ENCODE measurements at places on chromosomes 2 and 18. TPM values are rescaled to one million over a fixed set of nuclear protein-coding genes. Genes with fewer than 3 reads are reported as not detected.

DNA sequence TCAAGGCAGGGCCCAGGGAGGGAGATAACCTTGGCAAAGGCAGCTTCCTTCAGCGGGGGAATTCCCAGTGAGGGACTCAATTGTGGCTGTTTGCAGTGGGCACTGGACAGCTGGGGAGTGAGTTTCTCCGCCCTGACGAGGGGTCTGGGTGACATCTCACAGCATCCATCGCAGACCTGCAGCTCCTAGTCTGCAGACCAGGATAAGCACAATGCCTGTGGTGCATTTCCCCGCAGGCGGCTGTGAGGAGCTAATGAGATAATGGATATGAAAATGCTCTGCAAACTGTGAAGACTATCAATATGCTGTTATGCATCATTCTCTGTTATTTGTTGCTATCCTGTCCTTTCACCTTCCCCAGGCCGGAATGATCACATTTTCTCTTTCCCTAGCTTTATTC, 30.0 kb upstream of the CYP1B1 start:
- peaks cover 19% of the 10 kb centered on the region for H3K4me1 ChIP-seq
- no peaks in the 10 kb centered on the region for H3K36me3 ChIP-seq
- H3K27ac ChIP-seq: no peak overlapping the region
- no peak overlapping the region for H3K4me3 ChIP-seq
- DNase-seq: no peak

DNA sequence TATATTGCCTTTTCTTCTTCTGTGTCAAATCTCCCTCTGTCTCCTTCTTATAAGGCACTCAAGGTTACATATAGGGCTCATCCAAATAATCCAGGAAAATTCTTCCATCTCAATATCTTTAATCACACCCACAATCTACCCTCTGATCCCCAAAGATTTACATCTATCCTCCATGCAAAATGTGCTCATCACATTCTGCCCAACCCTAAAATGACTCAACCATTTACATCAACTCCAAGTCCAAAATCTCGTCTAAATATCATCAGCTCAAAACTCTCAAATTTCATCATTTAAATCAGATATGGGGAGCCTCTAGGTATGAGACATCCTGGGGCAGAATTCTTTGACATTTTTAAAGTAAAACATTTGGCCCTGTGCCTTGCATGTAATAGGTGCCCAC, 1349.8 kb downstream of the SUCLG1 start:
- no peaks in the 10 kb centered on the region for H3K36me3 ChIP-seq
- no peak overlapping the region for H3K27ac ChIP-seq
- H3K27me3 ChIP-seq: no peaks in the 10 kb centered on the region
- no peak for DNase-seq

- peaks cover 31% of the 10 kb centered on the region for H3K4me1 ChIP-seq
- H3K27ac ChIP-seq: no peak overlapping the region
- H3K27me3 ChIP-seq: no peaks in the 10 kb centered on the region
- H3K36me3 ChIP-seq: no peaks in the 10 kb centered on the region
- no peak overlapping the region for H3K4me3 ChIP-seq
Observed at GRCh38 chr2:138777996-138778395, 2.2 kb downstream of the NXPH2 start.

DNA sequence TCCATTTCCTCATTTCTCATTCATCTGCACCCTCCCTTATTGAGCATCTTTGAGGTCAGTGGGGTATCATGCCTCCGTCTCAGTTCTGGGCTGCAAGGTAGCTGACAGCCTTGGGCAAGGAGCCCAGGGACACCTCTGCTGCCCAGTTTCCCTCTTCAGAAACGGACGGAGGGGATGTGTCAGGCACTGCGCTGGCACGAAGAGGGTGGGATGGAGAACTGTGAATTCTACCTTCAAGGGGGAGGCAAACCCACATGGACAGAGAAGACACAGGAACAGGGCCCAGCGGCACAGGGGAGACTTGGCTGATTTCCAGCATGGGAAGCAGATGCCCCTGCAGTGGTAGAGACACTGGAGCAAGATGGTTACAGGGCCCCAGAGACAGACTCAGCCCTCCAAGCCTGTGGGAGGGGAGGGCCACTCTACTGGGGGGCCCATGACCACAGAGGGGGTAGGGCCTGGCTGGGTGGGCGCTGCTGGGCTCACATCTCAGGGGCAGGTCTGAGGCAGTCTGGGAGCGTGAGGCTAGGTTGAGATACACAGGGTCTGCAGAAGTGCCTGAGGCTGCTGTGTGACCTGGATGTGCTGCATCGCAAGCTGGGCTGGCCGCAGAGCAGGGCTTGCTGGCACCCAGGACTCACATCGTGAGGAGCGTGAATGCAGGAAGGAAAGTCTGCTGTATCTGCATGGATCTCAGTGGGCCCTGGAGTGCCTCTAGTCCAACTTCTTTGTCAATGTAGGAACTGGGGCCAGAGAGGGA, 92.3 kb downstream of the HS1BP3 start:
- no peak for DNase-seq
- H3K4me1 ChIP-seq: no peaks in the 10 kb centered on the region
- H3K27ac ChIP-seq: no peak overlapping the region
- H3K36me3 ChIP-seq: no peaks in the 10 kb centered on the region
- no peaks in the 10 kb centered on the region for H3K27me3 ChIP-seq

- H3K4me1 ChIP-seq: peaks cover 14% of the 10 kb centered on the region
- H3K27me3 ChIP-seq: no peaks in the 10 kb centered on the region
- DNase-seq: no peak
- H3K27ac ChIP-seq: no peak overlapping the region
- no peaks in the 10 kb centered on the region for H3K36me3 ChIP-seq
Observed at GRCh38 chr2:144943986-144944385, 424.1 kb upstream of the ZEB2 start.

DNA sequence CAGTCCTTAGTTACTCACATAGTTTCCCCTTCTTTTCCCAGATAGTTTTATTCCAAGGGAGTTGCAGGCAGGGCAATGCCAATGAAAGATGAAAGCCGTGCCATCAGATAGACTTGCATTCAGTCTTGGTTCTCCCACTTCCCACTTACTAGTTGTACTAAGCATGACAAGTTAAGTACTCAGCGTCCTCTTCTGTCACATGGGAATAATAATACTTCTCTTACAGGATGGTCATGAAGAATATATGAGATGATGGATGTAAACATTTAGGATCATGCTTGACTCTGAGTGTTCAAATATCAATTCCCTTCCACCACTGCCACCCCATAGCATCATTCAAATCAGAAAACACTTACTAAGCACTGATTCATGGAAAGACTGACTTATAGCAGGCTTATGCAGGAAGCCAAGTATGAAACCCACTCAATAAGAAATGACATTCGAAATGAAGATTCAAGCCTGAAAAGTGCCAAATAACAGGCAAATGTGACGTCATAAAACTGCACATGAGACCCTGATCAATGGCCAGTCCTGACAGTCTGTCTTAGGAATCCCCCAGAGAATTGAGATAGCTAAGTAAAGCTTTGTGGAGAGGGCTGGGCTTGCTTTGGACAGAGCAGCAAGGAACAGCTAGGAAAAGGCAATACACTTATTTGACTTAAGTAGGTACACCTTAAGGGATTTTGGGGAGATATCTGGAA, 11.1 kb upstream of the EVA1A start:
- no peak overlapping the region for H3K4me3 ChIP-seq
- no peak for DNase-seq
- H3K27me3 ChIP-seq: no peaks in the 10 kb centered on the region
- peaks cover 12% of the 10 kb centered on the region for H3K4me1 ChIP-seq

- no peak overlapping the region for H3K27ac ChIP-seq
- H3K36me3 ChIP-seq: no peaks in the 10 kb centered on the region
- no peaks in the 10 kb centered on the region for H3K4me1 ChIP-seq
- no peak for DNase-seq
- no peak overlapping the region for H3K4me3 ChIP-seq
- no peaks in the 10 kb centered on the region for H3K27me3 ChIP-seq
Observed at GRCh38 chr18:40233931-40234616, 1721.0 kb upstream of the PIK3C3 start.

Gene PROKR1
- 0.22 TPM for total RNA-seq

- DNase-seq: no peak
- H3K4me1 ChIP-seq: no peaks in the 10 kb centered on the region
- H3K27ac ChIP-seq: no peak overlapping the region
- no peaks in the 10 kb centered on the region for H3K36me3 ChIP-seq
- H3K27me3 ChIP-seq: no peaks in the 10 kb centered on the region
Observed at GRCh38 chr2:102336502-102336945, 19.1 kb upstream of the IL18R1 start.

Gene GKN2
- not detected for total RNA-seq
